Right atrium auricular region (tissue), 2 donors: ENCODE measurements at places on chromosomes 2 and 18. TPM values are rescaled to one million over a fixed set of nuclear protein-coding genes. Genes with fewer than 3 reads are reported as not detected.

GRCh38 chr2:206160125-206160806 is 571 bp downstream of the EEF1B2 start:
- DNase-seq = no peak

- no peak for DNase-seq
Measured at GRCh38 chr2:59804732-59805131, 748.7 kb downstream of the BCL11A start.

DNA sequence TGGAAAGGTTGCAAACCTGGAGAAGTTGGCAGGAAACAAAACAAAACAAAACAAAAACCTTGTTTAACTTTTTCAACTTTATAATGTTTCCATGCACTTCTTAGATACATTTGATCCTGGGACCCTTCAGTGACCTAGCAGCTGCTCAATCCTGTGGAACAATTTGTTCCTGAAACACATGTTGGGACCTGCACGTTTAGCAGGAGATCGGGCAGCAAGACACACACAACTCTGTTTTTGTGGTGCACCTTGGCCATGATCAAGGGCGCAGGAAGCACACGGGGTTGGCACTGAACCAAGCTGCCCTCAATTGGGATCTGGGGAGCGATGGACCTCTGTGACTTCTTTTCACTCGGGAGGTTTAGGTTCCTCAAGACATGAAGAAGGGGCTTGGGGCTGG is 268.7 kb downstream of the LOXHD1 start:
- DNase-seq = no peak

- DNase-seq = no peak
Measured at GRCh38 chr2:217438821-217439220, 564.0 kb downstream of the TNS1 start.

C1GALT1C1L gene
- total RNA-seq = 2.1 TPM

GRCh38 chr2:134718023-134718816 is 580 bp downstream of the TMEM163 start:
- no peak for DNase-seq

DNA sequence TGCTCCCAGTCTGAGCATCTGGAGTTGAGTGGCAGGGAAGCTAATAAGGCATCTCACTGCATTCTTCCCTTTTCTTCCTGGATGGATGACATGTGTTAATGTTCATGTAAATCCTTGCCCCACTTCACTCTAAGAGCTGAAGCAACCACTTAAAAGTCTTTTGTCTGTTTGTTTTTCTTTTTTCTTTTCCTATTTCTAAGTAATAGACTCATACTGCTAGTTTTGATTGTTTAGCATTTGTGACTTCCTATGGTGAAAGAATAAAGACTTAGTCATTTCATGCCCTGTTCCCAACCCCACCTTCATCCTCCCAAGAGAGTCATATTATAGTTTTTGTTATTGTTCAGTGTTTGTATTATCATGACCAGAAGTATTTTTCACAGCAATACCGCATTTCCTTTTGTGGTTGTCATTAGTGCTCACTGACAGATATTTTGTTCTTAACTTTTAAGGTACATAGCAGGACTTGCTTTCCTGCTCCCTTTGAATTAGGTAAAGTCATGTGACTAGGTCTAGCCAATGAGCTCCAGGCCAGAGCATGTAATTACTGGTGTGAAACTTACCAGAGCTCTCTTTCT is 18.1 kb upstream of the SPP2 start:
- DNase-seq = no peak

DNA sequence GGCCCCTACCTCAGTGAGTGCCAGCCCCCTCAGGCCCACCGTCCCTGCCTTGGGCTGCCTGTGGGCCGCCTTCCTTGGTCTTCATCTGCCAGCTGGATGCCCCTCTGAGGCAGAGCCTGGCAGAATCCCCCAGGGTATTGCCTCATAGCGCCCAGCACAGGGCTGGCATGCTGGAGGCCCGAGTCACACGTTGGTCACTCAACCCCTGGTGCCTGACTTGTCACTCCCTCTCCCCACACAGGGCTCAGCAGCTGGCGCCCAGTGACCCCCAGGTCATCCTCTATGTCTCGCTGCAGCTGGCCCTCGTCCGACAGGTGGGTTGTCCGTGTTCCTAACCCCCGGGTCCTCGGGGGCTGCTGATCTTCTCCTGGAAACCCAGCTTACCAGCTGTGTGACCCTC is 108.4 kb upstream of the MCFD2 start:
- no peak for DNase-seq

ZDBF2 gene
- 7.2 TPM for total RNA-seq

GRCh38 chr2:201235860-201236811 is 24.2 kb upstream of the CASP8 start:
- DNase-seq = peak; percentile 74

DNA sequence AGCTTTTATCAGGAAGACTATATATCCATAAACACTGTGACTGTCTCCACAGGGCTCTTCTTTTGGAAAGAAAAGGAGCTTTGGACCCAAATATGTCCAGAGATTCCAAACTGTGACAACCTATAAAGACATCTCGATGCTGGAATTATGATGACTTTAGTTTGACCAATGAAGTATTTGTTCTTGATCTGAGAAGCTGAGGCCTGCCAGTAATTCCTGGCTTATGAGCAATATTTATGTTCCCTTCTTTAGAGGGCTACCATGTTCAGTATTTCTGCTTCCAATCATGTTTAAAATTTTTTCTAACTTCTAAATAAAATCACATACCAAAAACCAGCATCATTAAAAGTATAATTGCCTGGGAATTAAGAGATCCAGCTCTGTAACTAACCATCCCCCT is 41.1 kb downstream of the FEZ2 start:
- no peak for DNase-seq

DNA sequence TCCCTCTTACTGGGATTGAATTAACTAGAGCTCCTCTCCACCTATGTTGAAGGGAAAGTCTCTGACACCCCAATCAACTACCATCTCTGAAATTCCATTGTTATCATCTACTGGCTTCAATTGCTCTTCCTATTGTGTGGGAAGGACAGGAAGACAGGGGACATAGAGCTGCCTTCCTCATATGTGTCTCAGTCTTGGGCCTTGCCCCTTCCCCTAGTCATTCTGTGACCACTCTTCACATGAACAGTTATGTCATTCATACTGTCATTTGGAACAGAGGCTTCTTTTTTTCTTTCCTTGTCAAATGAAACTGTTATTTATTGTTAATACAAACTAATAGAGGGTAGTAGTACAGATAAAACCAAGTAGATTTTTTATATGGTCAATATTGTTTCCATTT is 69.6 kb upstream of the EMILIN2 start:
- no peak for DNase-seq

GRCh38 chr18:35060122-35060815 is 19.1 kb downstream of the MAPRE2 start:
- DNase-seq = no peak

GRCh38 chr2:4465671-4466070 is 762.3 kb downstream of the DCDC2C start:
- no peak for DNase-seq

CIB4 gene
- total RNA-seq = not detected

CHRNG gene
- not detected for total RNA-seq

GRCh38 chr2:219536425-219536824 is 7.2 kb downstream of the CHPF start:
- no peak for DNase-seq

DNA sequence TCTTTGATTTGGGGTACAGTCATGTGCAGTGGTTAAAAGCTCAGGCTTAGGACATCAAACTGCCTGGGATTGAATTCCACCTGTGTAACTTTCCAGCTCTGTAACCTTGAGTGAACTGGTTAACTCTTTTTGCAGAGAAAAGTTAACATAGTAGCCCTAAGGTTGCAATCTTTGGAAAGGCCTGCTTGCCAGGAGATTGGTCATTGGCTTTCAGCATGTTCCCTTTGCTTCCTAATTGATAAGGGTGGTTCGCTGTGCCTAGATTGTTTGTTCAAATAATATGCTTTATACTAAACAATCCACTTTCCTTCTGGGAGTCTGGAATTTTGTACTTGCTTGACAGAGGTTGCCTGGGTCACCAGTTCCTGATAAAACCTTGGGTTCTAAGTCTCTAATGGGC is 86.8 kb downstream of the PIK3C3 start:
- no peak for DNase-seq

GRCh38 chr2:178871536-178871935 is 64.3 kb upstream of the TTN start:
- no peak for DNase-seq

GRCh38 chr2:153387203-153387602 is 91.4 kb downstream of the RPRM start:
- DNase-seq = no peak

DNA sequence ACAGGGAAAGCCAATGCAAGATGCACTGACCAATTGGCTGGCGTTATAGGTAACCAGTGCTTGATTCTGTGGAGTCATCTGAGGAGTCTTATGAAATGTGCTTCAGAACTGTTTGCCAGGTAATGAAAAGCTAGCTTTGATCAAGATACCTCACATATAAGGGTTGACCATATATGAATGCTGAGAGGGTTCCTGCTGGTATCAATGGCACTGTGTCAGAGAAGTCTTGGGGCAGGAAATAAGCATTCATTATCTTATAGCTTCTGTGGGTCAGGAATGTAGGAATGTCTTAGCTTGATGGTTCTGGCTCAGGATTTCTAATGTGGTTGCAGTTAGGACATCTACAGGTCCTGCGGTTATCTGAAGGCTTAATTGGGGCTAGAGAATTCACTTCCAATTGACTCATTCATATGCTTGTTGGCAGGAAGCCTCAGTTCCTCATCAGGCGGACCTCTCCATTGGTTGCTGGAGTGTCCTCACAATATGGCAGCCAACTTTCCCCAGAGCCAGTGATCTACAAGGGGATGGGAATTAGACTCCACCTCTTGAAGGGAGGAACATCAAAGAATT is 22.1 kb upstream of the TCF7L1 start:
- DNase-seq = no peak

DNA sequence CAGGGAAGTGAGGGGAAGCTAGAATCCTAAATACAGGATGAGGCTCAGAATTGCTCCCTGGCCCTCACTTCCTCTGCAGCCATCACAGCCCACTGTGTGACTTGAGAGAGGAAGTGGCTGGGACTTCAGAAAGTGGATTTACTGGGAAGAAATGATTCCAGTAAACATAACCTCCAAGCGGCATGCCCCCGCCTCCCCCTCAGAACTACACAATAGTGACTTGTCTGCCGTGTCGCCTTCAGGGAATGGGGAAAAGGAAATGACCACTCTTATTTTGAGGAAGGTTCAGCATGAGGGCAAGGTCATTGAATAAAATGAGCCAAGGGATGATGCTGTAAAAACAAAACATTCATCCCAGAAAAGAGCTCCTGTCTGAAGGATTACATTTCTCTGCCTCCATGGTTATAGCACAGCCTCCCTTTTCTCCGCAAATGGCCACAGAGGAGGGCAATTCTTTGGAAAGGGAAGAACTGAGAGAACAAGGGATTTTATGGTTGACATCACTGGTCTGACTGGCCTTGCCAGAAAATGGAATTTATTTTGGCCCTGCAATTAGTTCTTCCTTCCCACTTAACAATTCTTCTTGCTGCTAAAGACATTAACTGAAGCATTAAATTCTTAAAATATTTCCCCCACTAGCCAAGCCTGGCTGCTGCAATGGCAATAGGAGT is 78.9 kb upstream of the DAPL1 start:
- DNase-seq = peak; percentile 60
